Dorsolateral prefrontal cortex (tissue), 122 donors: ENCODE measurements at places on chromosomes 6 and 20.

DNA sequence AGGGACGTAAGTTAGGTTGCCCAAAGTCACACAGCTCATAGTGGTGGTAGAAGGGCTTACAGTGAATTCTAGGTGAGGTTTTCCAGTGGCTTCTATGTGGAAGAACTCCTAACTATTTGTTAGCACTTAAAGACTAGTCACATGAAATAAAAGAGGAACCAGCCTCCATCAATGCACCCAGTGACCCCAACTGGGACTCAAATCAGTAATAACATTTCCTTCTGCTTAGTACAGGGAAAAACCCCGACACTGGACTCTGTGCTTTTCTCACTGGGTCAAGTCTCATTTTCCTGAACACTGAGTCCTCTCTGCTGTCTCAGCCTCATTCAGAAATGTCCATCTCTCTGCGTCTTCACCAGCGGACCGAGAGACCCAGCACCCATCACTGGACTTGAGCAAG is 89.2 kb downstream of the SLC22A23 start:
- DNase-seq: no peak

GRCh38 chr6:87697581-87698546 is 4.2 kb downstream of the AKIRIN2 start:
- no peak for DNase-seq

- DNase-seq: peak; percentile 33
Observed at GRCh38 chr6:136643850-136644596, 93.8 kb upstream of the MAP7 start.

GRCh38 chr6:167227984-167228383 is 63.1 kb upstream of the UNC93A start:
- DNase-seq: no peak

GRCh38 chr6:49739423-49739822 is 4.8 kb downstream of the CRISP3 start:
- no peak for DNase-seq

DNA sequence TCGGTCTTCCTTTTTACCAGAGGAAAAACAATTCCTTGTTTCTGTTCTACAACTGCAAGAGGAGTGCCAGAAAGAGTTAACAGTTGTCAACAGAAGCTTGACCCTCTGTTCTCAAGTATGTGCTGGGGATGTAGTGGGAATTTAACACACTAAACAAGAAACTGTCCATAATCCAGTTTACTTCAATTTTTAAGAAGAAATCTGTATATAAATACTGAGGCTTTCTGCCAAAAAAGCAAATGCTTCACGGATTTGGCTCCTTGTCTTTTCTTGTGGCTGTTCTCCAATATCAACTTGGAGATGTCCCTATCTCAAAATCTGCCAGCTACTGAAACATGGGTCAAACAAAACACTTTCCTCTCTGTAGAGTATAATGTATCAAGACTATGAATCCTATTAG is 26.8 kb downstream of the REV3L start:
- DNase-seq: no peak

DNA sequence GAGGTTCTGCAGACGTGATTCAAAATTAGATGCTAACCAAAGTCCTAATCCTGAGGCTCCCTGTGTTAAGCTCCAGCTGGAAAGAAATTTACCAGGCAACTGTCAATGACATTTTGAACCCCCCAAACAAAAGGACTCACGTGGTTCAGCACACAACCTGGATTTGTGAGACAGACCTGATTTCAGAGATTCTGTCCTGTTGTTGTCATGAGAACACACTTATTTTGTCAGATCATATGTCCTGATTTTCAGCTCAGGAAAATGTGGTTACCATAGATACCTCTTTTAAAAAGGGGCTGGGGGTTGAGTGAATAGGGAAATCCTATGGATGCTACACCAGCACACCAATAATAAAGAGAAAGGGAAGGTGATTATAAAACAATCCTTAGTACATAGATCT is 61.6 kb downstream of the MTFR2 start:
- DNase-seq: no peak

DNA sequence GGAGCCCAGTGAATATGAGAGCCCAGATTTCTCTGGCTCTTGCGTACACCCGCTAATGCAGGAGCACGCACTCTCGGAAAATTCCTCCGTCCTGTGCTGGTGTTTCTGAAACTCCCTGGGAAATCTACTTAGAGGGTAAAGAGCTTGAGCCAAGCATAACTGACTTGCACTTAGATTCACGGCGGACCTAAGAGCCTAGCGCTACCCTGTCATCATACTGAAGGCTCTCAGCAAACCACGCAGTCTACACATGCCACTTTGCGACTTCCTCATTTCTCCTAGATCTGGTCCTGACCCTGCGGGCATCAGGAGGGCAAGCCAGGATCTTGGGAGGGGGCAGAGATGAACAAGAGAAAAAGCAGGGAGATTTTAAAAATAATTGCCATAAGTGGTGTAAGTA is 324.7 kb downstream of the CD83 start:
- no peak for DNase-seq

DNA sequence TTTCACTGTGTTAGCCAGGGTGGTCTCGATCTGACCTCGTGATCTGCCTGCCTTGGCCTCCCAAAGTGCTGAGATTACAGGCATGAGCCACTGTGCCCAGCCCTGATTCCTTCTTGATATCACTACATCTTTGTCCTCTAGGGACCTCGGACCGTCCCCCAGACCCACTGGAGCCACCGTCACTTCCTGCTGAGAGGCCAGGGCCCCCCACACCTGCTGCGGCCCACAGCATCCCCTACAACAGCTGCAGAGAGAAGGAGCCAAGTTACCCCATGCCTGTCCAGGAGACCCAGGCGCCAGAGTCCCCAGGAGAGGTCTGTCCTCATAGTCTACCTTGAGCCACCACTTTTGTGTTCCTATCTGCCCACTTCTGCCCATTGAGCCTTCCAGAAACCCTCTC is 14.6 kb downstream of the MAVS start:
- no peak for DNase-seq

GRCh38 chr6:30487926-30488325 is 1.4 kb upstream of the HLA-E start:
- no peak for DNase-seq

DNA sequence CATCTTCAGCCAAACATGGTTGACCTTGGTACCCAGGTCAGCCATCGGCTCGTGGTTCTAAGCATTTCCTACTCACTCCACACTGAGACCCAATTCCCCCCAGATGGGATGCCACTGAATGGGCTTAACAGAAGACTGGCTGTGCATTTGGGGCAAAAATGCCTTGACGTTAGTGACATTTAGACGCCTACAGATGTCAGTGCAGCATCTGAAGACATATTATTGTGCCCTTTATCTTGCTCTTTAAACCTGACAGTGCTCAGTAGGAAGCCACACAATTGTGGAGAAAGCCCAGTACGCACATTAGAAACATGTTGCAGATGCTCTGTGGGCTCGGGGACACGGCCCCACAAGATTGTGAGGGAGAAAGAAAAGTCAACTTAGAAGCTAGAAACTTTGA is 414.7 kb downstream of the PTPRT start:
- DNase-seq: no peak

DNA sequence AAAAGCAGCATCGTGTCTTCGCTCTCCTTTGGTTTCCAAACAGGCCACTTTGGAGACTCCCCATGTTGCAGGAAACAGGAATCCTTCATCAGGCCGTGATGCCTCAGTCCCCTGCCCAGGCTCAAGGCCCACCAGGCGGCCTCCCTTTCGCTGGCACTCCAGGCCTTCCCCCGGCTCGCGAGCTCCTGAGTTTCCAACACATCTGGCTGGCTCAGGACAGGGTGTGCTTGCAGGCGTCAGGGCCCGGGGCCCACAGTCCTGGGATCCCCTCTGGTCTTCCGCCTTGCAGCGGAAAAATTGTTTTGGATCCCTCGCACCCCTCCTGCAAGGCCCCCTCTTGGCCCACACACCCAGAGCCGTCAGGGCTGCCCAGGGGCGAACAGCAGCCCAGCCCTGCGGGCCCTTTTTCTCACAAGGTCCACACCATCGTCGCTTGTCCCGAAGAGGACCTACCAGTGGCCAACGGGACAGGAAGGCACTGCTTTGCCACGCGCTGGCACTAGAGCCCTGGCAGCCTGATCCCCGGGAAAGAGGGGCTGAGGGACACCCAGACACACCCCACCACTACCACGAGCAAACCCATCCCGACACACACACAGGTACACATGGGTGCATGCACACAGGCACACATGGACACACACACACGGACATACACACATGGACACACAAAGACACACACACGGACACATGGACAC is 1930.9 kb upstream of the DEFB115 start:
- no peak for DNase-seq

DNA sequence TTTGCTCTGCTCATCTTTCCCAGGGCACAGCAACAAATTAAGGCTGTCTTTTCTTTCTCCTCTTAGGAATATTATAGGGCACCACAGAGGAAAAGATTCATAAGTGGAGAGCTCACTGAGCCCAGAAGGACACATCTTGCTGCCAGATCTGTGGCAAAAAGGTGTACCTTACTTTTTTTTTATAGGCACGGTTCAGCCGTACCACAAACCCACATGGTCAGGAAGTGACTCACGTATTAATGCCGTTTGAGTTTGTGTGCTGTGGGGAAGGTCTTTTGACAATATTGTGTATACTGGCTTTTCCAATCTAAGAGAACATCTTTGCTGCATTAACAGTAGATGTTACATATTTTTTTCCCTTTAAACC is 28.4 kb downstream of the PAQR8 start:
- DNase-seq: no peak

DNA sequence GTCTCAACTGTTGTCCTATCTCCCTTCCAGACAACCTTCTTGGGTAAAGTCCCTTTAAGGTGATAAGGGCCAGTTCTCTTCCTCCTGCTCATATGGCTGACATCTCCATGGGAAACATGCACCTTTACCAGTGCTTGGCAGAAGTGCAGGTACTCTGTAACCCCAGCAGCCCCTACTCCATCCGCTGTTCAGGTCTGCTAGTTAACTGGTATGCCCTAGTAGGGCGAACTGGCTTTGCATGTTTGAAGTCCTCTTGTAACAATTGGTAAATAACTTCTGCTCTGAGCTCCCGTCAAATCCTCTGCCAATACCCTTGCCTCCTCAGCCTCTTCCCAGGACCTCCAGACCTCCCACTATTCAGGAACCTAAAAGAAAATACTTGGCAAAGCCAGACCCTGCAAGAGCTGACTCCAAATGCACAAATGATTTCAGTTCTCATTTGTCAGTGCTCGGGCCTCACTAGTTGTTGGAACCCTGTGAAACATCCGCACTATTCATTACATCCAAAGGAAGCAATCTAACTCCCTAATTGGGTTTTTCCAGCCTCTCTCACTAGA is 703.7 kb downstream of the MAFB start:
- DNase-seq: no peak

DNA sequence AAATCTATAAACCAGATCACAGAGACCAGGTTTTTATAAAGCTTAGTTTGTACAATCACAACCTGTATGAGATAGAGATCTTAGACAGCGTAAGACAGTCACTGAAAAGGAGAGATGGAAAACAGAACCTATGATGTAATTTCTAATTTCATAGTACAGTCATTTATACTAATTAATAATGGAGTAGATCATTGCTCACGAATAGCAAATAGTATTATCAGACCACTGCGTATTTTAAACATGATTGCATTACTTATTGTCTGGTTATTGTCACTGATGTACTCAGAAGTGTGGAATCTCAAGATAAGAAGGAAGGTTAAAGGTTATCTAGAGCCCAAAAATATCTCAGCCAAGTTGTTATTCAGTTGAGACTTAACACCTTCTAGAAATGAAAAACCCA is 115.6 kb downstream of the KHDC1L start:
- no peak for DNase-seq

- no peak for DNase-seq
Observed at GRCh38 chr6:91476000-91476399, 889.1 kb upstream of the MAP3K7 start.

GRCh38 chr20:23550227-23550626 is 18.1 kb downstream of the CST9L start:
- DNase-seq: no peak

GRCh38 chr6:33742092-33742491 is 4.6 kb downstream of the IP6K3 start:
- DNase-seq: no peak

DNA sequence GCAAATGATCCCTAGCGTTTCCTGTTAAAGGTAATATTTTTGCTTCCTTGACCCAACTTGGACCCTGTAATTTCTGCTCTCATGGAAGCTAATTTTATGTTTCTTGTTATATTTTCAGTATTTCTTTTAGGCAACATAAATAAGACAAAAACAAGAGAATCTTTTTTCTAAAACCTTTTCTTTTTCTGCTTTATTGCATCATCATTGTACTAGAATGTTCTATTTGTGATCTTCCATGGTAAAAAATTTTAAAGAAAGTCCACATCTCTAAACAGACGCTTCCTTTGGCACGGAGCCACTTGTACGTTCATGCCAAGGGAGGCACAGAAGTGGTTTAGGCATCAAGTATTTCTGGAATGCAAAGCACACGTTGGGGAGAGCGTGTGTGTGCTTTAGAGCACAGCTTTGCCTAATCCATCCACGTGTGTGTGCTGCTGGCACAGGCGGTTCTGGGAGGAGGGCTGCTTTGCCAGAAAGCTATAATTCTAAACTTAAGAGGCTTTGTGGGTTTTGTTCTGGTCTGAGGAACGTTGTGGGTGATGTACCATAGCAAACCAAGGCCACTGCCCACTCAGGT is 98.3 kb downstream of the SASH1 start:
- DNase-seq: peak; percentile 56

- no peak for DNase-seq
Observed at GRCh38 chr6:43258807-43259686, 15.8 kb downstream of the TTBK1 start.

- no peak for DNase-seq
Observed at GRCh38 chr20:52279706-52280105, 88.1 kb upstream of the ZFP64 start.

- no peak for DNase-seq
Observed at GRCh38 chr6:165219629-165220028, 89.8 kb downstream of the C6orf118 start.

DNA sequence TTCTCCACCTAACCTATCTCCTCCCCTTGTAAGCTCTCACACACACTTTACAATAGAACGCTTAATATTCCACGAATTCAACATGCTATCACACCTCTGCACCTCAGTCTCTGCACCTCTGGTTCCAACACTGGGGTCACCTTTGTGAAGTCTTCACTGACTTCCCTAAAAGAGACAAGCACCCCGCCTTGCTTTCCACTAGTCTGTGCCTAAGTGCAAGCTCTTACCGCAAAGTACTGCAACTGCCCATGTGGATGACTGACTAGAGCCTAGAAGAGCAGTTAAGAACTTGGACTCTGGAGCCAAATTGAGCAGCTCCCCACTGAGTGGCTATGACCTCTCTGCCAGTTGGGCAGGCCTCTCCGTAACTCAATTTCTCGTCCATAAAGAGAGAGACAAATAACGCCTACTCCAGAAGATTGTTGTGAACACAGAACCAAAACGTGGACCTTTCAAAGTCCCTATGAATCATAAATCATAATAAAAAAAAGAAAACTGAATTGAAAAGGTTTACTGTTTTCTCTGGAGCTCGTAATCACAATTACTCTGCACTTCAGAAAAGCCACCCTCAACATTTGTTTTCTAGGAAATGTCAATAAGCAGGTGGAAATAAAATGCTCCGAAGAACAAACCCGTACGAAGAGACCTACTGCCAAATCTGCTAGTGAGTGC is 1.2 kb downstream of the IFNGR1 start:
- no peak for DNase-seq
